ENCODE measurements at places on chromosomes 12 and 14. TPM values are rescaled to one million over a fixed set of nuclear protein-coding genes. Genes with fewer than 3 reads are reported as not detected.
A peak's percentile ranks its signal among the peaks of the same experiment; 100 is the strongest.

GRCh38 chr12:129868575-129868974 lies 35.2 kb downstream of the TMEM132D start:
- DNase-seq = no peak

- no peak for DNase-seq
Observed at GRCh38 chr12:114340231-114340630, 65.7 kb downstream of the TBX5 start.

GRCh38 chr12:78418919-78419318 lies 445.7 kb upstream of the SYT1 start:
- no peak for DNase-seq

DNA sequence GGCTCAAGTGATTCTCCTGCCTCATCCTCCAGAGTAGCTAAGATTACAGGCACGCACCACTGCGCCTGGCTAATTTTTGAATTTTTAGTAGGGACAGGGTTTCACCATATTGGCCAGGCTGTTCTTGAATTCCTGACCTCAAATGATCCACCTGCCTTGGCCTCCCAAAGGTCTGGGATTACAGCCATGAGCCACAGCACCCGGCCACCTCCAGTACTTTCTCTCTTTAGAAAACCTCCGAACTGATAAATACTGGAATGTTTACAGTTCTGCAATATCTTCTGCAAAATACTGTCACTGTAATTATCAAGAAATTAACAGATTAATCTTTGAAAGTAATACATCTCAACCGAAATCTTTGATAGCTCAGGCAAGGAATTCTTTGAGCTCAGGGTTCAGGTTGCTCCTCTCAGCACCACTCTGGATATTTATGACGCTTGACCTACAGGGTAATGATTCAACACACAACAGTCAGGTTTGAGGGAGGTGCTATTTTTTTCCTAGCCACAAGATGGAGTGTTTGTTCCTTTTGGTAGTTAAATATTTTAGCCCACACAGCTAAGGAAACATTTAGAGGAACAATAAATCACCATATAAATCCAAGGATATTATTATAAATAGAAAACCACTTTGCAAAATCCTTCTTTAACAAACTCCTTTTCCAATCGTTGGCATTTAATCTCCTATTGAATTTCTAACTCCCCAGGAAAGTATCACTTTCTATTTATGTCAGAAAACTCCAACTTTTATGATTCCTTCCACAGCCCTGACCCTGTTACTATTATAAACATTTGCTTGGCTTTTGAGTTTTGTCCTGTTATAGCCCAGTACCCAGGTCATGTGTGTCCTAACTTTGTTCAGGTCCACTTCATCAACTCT lies 48.6 kb upstream of the GTF2A1 start:
- DNase-seq = no peak

GRCh38 chr12:67483871-67484554 lies 164.5 kb upstream of the DYRK2 start:
- DNase-seq = no peak

GRCh38 chr14:100830681-100831080 lies 4.8 kb downstream of the MEG3 start:
- no peak for DNase-seq

DNA sequence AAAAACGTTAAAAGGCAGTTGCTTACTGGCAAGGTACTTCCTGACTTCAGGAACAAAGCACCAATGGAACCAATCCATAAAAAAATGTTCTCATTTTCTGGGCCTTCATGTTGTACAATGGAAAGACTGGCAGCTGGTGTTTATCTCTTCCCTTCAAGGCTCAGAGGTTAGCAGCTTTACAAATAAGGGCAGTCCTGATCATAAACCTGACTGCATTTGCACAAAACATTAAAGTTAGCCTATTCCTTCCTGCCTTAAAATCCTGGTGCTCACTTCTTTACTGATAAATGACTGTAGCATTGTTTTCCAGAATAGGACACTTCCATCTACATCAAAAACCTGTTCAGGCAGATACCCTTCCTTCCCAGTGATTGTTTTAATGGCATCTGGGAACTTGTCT lies 19.2 kb downstream of the IL26 start:
- no peak for DNase-seq

- no peak for DNase-seq
Observed at GRCh38 chr12:94793191-94793595, 142.8 kb upstream of the TMCC3 start.

DNA sequence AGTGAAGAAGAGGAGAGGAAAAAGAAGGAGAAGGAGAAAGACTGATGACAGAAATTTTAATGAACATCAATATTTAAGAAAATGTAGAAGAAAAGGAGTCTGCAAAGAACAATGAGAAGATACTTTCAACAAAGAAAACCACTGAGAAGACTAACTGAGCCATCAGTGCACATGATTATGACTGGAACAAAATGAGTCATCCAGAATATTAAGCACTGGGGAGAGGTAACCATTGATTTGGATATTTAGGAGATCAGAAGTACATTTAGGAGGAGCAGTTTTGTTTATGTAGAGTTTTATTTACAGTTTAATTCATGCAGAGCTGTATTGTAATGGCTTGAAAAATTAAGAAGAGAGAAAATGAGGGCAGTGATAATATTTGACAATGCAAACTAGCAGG lies 159.1 kb downstream of the C12orf50 start:
- DNase-seq = no peak

DNA sequence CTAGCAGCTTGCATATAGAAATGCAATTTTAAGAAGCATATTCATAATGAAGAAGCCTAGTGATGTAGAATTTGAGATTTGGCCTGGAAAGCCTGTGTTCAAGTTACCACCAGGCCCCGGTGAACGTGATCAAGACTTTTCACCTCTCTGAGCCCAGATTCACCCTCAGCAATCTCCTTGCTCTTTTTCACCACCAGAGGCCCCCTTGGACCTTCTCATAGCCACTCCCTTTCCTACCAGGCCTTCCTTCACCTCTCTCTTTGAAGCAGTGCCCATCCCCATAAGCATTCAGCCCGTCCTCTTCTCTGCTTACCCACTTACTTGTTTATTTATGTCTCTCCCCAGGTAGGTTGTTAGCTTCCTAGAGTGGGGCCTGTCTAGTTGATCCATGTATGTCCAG lies 1280.9 kb downstream of the AACS start:
- DNase-seq = no peak

DNA sequence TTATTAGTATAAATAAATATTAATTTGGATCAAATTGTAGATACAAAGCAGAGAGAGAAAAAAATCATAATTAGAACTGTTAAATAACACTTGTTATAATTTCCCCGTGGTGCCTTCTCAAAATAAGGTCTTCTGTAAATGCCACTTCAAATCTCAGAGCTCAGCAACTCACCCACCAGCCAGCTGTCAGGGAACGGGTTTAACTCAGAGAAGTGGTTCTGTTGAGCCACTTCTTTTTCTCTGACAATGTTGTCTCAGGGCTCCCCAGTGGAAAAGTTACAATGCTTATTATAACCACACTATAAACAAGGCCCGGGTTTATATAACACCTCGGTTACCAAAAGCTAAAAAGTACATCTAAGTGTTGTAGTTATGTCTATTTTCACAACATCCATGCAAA lies 452.6 kb downstream of the GLT1D1 start:
- DNase-seq = no peak

GRCh38 chr14:105313381-105314286 lies 914 bp upstream of the PACS2 start:
- DNase-seq = no peak

DNA sequence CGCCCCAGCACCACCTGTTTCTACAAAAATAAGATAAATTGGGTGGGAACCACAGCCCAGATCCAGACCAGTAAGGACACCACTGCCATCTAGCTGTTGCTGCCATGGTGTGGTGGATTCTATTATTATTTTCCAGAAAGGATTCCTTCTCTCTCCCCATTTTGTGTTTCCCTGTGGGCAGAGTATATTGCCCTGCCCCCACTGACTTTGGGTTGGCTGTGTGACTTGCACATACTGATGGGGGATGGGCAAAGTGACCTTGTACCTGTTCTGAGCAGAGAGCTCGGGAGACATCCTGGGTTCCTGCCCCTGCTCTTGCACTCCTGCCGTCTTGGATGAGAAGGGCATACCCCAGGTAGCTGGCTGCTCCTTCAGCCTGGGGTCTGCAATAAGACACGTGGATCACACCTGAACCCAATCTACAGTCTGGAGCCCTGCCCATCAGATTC lies 24.3 kb downstream of the MOAP1 start:
- DNase-seq = no peak

GRCh38 chr12:118760623-118761022 lies 220.7 kb upstream of the SRRM4 start:
- DNase-seq = no peak

DNA sequence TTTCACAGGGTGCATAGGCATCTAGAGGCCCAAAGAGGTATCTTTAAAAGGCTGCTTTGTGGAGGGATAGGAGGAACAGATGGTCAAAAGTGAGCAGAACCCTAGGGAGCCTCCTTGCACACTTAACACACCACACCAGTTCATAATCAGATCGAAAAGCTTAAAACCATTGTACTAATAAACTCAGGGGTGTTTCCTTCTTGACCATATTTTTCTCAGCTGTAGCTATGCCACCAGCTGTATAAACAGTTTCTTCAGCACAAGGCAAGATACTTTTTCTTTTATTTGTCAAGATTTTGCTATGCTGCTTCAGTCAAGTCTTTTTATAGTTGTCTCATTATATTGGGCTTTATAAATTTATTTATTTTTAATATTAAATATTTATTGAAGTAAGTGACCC lies 88.7 kb downstream of the RIC8B start:
- DNase-seq = no peak

DNA sequence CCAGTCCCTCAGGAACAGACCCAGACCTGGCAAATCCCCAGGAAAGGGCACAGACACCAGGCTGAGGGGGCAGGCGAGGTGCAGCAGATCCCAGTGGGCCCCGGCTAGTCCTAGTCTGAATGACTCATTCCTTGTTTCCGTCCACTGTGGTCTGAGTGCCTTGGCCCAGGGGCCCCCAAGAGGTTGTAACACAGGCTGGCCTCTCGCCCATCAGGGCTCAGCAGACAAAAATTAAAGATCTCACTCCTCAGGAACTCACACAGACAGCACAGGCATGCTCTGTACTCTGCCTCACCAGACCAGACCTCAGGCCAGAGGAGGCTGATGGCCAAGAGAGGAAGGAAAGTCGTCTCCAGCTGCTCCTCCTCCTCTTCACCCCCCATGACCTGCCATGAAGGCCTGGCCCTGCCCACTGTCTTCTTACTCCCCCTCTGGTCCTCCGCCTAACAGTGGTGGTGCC lies 7.7 kb upstream of the LTBP2 start:
- peak; percentile 88 for DNase-seq

- no peak for DNase-seq
Observed at GRCh38 chr12:9761419-9761781, 699 bp upstream of the CD69 start.

DNA sequence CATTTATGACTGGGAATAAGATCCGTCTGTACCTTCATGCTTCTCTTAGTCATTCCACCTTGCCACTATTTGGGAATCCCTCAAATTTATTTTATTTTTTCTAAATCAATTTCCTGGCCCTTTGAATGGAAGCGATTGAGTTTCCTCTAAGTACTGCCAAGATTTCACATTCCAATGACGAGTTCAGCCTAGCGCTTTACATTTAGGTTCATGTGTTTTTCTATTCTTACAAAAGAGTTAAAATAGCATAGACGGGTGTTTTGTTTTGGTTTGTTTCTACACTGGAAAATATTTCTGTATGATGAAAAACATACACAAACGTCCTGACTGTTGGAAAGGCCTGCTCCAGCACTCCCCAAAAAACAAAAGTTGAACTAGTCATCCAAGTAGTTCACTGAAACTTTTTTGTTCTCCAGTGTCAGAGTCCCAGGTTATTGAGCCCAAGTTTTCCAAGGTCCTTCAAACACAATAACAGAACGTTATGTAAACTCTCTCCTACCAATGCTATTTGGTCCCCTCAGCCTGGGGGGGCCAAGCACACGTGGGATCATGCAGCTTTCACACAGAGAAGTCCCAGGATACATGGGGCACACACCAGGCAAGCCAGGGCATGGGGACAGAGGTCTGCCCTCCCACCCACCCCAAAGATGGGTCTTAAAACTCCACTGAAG lies 74.8 kb upstream of the FOXN3 start:
- no peak for DNase-seq

DNA sequence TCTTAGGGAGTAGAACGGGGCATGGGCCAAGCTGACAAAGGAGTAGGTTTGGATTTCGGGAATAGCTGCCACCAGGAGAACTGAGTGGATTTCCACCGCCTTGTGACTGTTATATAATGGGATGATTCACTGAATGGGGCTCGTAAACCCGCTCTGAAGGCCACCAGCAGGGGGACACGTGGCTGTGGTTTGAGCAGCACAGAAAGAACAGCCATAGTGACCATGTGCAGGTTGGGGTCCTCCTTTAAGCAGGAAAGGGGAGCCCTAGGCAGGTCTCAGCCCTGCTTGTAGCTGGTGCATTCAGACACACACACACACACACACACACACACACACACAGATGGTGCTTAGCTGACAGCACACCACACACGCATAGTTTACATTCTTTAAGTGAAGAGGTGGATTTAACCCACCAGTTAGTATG lies 8.6 kb upstream of the ASB2 start:
- DNase-seq = no peak

DNA sequence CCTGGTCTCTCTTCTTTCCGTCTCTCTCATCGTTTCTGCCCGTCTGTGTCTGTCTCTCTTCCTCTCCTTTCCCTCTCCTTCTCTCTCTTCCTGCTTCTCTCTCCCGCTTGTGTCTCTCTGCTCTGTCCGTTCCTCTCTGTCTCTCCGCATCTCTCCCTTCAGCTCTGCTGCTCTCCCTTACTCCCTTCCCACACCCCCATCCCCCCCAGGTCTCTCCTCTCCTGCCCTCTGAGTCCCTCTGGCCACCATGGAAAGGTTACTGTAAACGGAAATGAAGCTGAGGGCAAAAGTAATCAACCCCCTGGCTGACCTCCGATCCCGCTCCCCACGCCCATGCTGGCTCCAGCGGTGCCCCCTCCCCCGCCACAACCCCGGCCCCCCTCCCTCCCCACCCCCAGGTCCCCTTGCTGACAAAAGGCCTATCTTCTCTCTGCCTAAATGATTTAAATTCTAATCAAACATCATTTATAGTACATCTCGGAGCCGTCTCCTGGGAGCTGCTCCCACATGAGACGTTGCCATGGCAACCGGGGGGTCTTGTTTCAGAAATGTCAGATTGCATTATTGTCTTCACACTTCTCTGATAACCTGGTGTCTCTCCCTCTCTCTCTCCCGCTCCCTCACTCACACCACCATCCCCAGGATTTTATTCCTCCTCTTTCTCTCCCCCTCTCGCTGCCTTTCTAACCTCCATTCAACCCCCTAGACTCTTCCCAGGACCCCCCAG lies 203.8 kb downstream of the RBM19 start:
- DNase-seq = no peak

- peak; percentile 86 for DNase-seq
Observed at GRCh38 chr14:63388766-63389431, 70.2 kb upstream of the GPHB5 start.

GRCh38 chr12:42125388-42125767 lies 19.3 kb downstream of the GXYLT1 start:
- no peak for DNase-seq

GRCh38 chr14:84674636-84675035 lies 855.3 kb upstream of the FLRT2 start:
- no peak for DNase-seq

GRCh38 chr12:112303004-112303403 lies 79.2 kb downstream of the HECTD4 start:
- DNase-seq = no peak

MGST1 gene
- total RNA-seq = 17.8 TPM

POLE gene
- 72.5 TPM for total RNA-seq

ARMH4 gene
- total RNA-seq = 16.7 TPM

CFAP251 gene
- total RNA-seq = 2.4 TPM

FERMT2 gene
- 302 TPM for total RNA-seq

ZDHHC22 gene
- 0.16 TPM for total RNA-seq

ADAMTS20 gene
- total RNA-seq = not detected

EIF2B1 gene
- 47.6 TPM for total RNA-seq

KRT78 gene
- not detected for total RNA-seq

FLVCR2 gene
- 0.94 TPM for total RNA-seq
